ENCODE measurements at places on chromosomes 16 and 17.

- DNase-seq: peak; percentile 18
Measured at GRCh38 chr16:47732523-47733111, 271.5 kb downstream of the PHKB start.

- no peak for DNase-seq
Measured at GRCh38 chr17:80065478-80066170, 29.2 kb downstream of the CCDC40 start.

GRCh38 chr16:74936902-74937560 lies 47.9 kb downstream of the WDR59 start:
- DNase-seq: no peak

DNA sequence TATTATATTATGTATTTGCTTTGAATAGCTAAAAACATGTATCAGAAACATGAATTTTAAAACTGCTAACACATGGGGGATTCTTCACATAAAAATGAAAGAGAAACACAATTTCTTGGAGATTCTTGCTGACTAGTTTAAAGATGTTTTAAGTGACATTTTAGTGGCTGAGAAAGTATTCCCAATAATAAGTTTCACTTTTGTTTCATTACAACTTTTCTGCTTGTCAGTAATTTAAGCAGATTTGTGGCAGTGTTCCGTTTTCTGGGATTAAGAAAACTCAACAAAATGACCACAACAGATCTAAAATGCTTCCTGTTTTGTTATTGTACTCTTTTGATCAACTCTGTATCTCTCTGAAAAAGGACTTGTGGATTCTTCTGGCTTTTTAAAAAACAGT lies 75.9 kb downstream of the NLK start:
- DNase-seq: no peak

- peak; percentile 23 for DNase-seq
Measured at GRCh38 chr16:57092786-57093411, 516 bp downstream of the CPNE2 start.

DNA sequence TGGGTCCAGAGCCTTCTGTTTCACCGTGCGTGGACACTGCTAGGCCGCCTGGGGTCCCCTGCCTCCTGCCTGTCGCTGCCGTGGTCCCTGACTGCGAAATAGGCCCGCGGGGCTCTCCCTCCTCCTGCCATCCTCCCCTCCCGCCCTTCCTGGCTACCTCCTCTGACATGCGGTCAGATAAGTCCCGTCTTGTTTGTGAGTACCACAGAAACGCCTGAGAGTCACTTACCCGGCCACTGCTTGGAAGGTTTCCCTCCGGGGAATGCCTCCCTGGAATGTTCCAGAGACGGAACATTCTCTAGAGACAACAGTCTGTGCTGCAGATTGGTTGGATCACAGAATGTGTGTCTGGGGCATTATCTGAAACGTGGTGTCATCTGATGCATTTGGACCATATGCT lies 22.7 kb downstream of the CIBAR2 start:
- no peak for DNase-seq

DNA sequence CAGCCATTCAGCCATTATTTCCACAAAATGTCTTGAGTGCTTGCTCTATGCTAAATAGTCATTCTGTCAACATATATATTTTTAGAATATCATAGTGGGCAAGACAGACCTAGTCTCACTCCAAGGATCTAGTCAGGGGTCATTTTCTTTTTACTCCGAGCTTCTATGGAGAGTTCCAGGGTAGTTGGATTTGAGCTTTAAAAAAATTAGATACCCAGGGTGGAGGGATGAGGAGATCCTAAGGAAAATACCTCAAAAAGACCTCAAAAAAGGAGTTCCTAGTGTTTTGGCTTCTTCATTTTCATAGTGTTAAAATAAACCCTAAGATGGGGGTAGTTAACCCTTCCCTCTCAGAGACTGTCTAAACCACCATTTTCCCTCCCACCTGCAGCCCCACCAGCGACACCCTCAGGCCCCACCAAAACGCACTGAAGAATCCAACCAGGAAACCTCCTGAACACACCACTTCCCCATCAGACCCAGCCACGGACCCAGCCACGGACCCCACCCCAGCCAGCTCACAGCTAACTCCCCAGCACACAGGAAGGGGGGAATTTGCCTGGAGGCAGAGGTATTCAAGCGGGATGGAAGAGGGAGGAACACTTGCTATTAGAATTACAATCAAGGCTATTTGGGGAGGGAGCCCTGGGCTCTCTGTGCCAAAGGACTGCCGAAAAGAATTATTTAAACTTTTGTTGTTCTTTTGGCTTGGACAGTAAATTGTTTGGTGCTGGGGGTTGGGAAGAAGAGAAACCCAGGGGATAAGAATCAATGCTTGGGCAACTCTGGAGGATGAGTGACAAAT lies 2.2 kb downstream of the ETV4 start:
- DNase-seq: no peak

GRCh38 chr16:49183911-49184310 lies 97.7 kb downstream of the CBLN1 start:
- DNase-seq: no peak
